ENCODE measurements at places on chromosomes 3 and 15.

DNA sequence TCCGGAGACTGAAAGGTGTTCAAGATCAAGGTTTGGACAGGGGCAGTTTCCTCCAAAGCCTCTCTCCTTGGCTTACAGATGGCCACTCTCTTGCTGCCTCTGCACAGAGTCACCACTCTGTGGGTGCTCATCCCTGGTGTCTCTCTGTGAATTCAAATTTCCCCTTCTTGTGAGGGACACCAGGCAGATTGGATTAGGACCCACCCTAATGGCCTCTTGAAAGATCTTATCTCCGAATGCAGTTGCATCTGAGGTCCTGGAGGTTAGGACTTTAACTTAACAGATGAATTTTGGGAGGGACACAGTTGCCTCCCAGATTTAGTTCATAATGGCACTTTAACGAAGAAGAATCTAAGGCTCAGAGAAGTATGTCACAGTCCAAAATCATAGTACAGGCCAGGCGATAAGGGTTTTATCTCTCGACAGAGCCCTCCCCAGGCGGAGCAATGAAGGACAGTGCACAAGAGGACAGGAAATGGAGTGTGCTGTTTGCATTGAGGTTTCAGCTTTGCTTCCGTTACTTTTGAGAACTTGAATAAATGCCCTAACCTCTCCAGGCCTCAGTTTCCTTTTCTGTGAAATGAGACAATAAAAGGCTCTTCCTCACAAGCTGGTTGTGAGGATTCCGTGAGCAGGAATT, 38.9 kb upstream of the KIF23 start:
- no peak for ATAC-seq

- ATAC-seq: no peak
Measured at GRCh38 chr3:50630877-50631276, 13.9 kb downstream of the MAPKAPK3 start.

DNA sequence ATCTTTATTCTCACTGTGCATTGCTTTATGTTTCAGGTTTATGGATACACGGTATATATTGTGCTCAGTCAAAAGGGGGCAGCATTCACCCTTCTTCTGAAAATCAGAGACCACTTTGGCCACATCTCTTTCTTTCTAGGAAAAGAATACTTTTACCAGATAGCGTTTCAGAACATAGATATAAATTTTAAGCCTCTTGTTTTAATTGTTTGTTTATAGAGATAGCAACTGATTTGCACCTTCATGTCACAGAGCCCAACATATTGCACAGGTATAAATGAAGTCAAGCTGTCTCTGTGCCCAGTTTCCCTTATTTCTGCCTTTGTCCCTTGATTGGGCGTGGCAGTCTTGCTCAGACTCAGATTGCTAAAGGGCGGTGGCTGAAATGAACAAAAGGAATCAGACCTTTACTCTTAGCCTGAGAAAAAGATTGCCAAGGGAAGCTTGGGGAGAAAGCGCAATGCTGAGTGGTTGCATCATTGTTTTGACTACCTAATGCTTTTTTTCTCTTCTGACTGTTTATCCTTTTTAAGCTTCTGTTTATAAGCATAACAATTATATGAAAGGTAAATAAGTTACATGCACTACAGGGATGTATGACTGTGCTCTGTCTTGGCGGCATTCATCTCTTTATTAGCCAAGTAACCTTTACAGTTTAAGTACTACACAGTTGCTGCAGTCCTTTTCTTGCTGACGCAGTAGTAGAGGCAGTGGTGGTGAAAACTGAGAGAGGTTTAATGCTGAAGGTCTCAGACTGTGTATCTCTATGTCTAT, 70.8 kb upstream of the ZBTB20 start:
- ATAC-seq: no peak

DNA sequence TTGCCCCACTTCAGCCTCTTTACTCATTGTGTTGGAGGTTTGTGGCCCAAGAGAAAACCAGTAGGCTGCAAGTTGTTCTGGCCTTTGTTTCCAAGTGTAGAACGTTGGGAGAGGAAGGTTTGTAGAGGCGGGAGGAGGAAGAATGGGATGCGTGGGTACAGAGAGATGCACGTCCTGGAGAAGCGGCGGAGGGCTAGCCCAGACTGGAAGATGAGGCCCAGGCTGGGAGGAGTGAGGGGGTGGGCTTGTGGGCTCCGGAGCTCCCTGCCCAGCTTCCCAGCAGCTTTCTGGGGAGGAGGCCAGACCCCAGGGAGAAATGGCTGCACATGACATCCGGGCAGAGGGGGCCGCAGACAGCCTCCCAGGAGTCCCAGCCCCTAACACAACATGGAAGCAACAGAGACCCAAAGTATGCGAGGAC, 5.3 kb downstream of the PLA2G4F start:
- ATAC-seq: no peak

DNA sequence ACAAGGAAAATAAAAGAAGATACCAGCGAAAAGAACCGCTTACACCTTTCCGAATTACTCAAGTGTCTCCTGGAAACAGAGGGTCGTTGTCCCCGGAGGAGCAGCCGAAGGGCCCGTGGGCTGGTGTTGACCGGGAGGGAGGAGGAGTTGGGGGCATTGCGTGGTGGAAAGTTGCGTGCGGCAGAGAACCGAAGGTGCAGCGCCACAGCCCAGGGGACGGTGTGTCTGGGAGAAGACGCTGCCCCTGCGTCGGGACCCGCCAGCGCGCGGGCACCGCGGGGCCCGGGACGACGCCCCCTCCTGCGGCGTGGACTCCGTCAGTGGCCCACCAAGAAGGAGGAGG, 325 bp downstream of the ALCAM start:
- ATAC-seq: no peak

DNA sequence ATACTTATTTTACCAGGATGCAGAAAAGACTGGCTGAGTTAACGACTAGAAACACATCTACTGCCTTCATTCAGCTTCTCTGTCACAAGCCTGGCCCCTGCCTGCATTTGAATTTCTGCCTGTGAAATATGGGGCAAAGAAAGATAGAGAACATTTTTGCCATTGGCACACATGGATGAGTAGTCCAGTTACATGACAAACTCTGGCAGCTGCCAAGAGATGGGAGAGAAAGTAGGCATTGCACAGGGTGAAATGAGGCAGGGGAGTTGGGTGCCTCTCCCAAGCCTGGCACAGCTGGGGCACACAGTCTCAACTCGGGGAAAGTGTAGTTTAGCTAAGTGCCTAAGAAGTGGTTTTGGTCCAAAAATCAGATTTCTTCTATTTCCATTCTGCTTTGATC, 24.0 kb downstream of the ANXA2 start:
- ATAC-seq: no peak

- ATAC-seq: peak; percentile 98
Measured at GRCh38 chr3:157239082-157239704, 79.2 kb upstream of the CCNL1 start.

GRCh38 chr3:156449710-156450574, 105.0 kb downstream of the SSR3 start:
- no peak for ATAC-seq

- ATAC-seq: no peak
Measured at GRCh38 chr15:90294601-90295269, 29.3 kb downstream of the NGRN start.

GRCh38 chr15:39798382-39798781, 15.7 kb upstream of the FSIP1 start:
- ATAC-seq: no peak

- no peak for ATAC-seq
Measured at GRCh38 chr15:50218691-50219090, 36.7 kb downstream of the SLC27A2 start.

DNA sequence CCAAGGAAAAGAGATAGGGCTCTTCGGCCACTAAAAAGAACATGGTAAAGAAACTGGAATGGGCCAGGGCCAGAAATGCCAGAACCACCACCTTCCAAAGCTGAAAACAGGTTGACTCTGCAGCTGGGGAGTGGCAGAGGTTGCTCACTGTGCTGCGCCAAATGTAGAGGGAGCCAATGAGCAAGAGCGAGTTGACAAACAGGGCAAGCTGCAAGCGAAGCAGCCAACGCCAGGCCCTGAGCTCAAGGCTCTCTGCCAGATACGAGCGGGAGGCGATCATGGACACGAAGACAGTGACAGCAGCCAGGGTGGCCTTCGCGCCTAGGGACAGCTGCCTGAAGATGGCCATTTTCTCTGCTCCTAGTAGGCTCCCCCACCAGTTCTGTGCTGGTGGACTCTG, 3.1 kb downstream of the GLB1 start:
- no peak for ATAC-seq

DNA sequence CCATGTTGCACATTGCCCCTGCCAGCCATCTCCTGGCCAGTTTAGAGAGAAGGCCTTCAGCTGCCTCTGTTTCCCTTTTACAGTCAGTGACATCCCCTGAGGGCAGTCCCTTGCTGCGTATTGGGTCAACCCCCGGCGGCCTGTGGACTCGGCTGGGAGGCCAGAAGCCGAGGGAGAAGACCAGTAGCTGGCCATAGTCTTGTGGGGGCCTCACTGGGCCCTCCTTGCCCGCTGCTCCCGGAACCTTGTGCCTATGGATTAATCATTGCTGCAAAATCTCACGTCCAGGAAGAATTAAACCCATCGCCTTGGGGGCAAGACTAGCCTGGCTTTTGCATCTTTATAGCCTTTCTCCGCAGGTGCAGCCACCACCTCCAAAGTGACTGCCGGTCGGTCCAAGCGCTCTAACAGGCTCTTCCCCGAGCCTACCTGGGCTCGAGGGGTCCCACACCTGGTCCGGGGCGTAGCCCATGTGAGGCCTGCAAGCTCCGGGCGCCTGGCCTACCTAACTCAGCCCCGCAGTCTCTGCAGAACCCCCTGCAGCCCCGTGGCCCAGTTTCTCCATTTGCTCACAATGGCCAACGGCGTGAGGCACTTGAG, 870 bp upstream of the CHAC1 start:
- ATAC-seq: no peak

DNA sequence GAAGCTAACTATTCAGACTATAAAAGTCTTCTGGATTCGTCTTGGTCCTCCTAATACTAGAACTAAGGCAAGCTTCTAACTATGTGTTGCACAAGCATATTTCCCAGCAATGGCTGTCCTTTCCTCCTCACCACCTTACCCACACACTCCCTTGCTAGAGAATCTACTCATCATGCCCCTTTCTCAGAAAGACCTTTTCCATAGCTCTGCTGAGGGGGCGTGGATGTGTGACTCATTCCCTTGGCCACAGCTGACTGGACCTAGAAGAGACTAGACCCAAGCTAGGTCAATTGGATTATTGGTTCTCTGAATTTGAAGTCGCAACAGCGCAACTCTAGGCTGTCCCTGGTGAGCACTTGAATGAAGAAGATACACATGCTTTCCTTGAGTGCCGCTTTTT, 47.1 kb downstream of the ERC2 start:
- no peak for ATAC-seq

- ATAC-seq: no peak
Measured at GRCh38 chr3:13704174-13704573, 155.2 kb downstream of the FBLN2 start.

- ATAC-seq: no peak
Measured at GRCh38 chr15:41773332-41773728, 954 bp upstream of the MAPKBP1 start.

- no peak for ATAC-seq
Measured at GRCh38 chr3:62550439-62550838, 177.1 kb upstream of the FEZF2 start.

- ATAC-seq: no peak
Measured at GRCh38 chr3:137477614-137478013, 286.5 kb upstream of the SOX14 start.

DNA sequence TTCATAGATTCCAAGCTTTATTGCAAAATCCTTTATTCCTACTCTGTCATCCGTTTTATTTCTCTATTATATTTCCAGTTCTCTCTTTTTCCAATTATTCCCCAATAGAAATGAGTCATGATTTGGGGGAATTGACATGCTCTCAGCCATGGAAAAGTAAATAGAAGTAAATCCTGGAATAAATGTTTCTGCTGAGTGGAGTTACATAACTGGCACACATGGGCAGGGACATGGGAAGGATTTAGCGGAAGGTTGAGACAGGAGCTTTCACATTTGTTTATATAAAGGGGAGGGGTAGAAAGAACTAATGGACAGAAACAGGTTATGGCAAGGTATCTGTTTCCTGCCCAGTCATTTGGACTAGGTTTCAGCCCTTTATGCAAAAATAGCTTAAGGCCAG, 221.6 kb downstream of the PLOD2 start:
- ATAC-seq: no peak

DNA sequence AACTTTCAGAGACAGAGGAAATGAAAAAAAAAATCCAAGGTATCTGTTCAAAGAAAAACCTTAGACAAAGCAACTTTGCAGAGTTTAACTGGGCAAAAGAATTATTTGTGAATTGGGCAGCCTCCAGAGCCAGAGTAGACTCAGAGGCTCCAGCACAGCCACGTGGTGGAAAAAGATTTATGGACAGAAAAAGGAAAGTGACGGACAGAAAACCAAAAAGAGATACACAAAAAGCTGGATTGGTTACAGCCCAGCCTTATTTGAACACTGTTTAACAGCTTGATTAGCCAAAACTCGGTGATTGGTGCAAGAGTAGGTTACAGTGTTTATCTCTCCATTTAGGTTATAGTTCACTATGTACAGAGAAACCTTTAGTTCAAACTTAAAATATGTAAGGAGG, 23.7 kb upstream of the GPD1L start:
- ATAC-seq: no peak

DNA sequence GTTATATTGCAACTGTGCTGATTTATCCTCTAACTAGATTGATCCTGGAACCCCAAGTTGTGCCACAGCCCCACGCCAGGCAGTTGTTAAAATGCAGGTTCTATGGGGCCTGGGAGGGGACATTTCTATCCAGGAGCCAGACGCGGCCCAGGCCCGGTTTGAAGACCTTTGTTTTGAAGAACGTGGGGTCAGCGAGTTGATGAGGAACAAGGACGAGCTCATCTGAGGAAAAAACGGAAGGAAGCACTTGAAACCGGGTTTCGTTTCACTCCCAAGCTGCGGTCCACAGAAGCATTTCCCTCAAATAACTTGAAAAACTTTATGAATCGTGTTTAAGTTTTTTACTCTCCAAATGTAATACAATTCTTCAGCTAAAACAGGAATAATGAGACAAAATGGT, 76.4 kb downstream of the CHSY1 start:
- ATAC-seq: no peak

- no peak for ATAC-seq
Measured at GRCh38 chr3:4736284-4736861, 242.9 kb upstream of the BHLHE40 start.

GRCh38 chr3:32432711-32433530, 41.3 kb downstream of the CMTM7 start:
- peak; percentile 62 for ATAC-seq

GRCh38 chr3:175381685-175382084, 522.6 kb downstream of the NAALADL2 start:
- ATAC-seq: no peak
